ENCODE measurements at places on chromosomes 1 and 21. TPM values are rescaled to one million over a fixed set of nuclear protein-coding genes. Genes with fewer than 3 reads are reported as not detected.

GRCh38 chr1:36174713-36175112 lies 18.8 kb downstream of the MAP7D1 start:
- DNase-seq, result no peak

GRCh38 chr1:150551051-150551783 lies 2.0 kb downstream of the ADAMTSL4 start:
- no peak for DNase-seq

CASZ1 gene
- 1.7 TPM for total RNA-seq

TMPRSS3 gene
- 0.09 TPM for total RNA-seq

DNA sequence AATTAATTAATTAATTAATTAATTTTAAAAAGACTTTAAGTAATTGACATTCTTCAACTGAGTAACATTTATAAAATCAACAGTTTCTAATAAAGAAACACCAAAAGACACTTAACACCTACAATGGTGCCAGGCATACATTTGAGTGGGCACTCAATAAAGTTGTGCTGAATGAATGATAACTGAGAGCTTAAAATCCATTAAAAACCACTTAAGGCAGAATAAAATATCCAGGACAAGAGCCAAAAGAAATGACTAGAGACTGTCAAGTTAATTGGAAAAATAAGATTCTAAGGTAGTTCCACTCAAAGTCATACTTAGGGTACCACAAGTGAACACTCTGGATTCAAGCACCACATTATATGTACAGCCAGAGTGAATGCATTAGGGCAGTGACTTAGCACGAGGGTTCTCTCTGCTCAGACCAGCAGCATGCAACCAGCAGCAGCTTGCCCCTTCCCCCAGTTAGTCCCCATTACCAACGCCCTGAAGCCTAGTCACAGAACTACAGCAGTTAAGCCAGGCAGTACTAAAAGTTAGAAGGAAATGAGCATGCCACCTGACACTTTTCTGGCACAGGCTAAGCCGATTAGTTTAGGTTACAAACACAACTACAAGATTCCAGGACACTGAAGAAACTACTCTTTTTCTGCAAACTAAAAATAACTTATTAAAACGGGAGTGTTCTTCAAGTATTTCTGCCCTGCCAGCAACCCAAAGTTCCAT lies 46.5 kb downstream of the LUZP1 start:
- DNase-seq, result no peak

CD1D gene
- total RNA-seq, result 0.09 TPM

DNA sequence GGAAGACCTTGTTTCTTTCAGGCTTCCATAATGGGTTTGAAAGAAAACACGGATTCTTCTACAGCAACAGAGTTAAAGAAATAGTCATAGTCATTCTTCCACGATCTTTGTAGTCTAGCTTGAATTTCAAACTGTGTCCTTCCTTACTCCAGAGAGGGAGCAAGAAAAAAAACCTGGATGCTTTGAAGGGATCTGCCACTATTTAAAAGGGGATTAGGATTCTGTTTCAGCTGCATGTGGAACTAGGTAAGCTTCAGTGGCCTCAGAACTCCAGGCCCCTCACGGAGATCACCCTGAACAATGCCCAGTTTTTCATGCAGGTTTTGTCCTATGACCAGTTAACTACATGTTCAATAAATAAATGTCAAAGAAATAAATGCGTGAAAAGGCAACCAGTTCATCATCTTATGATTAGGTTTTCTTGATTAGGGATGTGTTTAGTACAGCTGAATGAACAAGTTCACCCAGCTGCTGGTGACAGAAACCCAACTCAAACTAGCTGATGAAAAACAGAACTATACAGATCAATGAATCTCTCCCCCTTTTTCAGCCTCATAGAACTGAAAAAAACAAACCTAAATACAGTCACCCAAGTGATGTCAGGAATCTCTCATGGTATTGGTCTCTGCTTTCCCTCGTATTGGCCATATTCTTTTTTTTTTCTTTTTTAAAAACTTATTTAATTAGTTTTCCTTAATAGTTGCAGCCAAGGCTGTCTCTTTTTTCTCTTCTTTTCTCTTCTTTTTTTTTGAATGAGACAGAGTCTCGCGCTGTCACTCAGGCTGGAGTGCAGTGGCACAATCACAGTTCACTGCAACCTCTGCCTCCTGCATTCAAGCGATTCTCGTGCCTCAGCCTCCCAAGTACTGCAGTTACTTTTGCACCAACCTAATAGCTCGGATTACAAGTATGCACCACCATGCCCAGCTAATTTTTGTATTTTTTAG lies 14.6 kb upstream of the MPZL1 start:
- DNase-seq, result no peak

LCE1C gene
- total RNA-seq, result not detected

- no peak for DNase-seq
Observed at GRCh38 chr1:11100149-11100493, 452 bp upstream of the EXOSC10 start.

ZNF593OS gene
- 1.5 TPM for total RNA-seq

- no peak for DNase-seq
Observed at GRCh38 chr1:30603081-30603858, 120.1 kb downstream of the MATN1 start.

DNA sequence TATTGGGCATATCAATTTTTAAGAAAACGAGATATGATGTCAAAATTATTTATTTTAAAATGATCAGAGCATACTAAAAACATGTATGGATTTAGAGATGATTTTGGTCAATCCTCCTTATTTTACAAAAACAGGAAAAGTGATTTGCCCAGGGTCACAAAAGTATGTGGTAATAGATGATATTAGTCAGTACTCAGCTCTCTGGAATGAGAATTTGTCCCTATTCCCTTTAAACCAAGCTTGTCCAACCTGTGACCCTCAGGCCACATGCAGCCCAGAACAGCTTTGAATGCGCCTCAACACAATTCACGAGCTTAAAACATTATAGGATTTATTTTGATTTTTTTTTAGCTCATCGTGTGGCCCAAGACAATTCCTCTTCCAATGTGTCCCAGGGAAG lies 104.7 kb downstream of the AKT3 start:
- no peak for DNase-seq

TFF2 gene
- not detected for total RNA-seq

TNFRSF4 gene
- total RNA-seq, result not detected

DNA sequence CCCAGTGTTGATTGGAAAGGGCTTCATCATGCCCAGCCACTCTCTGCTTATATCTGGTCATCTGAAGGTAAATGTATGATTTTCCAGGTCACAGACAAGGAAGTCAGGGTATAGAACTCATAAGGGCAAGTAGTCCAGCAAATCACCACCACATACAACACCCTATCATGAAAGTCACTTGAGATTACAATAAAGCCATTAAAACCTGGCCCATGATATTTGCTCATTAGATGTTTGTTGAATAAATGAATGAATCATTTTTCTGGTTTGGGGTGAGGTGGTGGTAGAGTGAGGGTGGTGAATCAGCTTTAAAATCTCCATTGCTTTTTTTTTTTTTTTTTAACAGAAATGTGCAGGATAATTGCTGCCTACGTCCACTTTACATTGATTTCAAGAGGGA lies 91.9 kb downstream of the TGFB2 start:
- no peak for DNase-seq

DNA sequence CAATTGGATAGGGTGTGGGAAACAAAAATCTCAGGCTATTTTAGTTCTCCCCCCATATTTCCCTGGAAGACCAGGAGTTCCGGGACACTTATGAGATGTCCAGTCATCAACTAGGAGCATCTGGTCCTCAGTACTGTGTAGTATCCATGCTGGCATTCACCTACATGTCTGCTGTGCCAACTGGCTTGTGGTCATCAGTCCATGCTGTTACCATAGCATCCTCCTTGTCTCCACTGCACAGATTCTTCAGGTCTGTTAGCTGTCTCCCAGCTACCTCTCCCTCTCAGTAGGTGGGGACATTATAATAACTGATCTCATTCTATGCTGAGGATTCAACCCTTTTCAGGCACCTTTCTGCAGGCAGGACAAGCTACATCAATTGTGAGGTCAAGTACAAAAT lies 302.9 kb downstream of the BARHL2 start:
- DNase-seq, result peak; percentile 72

GRCh38 chr21:46125846-46126301 lies 28.0 kb downstream of the COL6A2 start:
- DNase-seq, result no peak

DNA sequence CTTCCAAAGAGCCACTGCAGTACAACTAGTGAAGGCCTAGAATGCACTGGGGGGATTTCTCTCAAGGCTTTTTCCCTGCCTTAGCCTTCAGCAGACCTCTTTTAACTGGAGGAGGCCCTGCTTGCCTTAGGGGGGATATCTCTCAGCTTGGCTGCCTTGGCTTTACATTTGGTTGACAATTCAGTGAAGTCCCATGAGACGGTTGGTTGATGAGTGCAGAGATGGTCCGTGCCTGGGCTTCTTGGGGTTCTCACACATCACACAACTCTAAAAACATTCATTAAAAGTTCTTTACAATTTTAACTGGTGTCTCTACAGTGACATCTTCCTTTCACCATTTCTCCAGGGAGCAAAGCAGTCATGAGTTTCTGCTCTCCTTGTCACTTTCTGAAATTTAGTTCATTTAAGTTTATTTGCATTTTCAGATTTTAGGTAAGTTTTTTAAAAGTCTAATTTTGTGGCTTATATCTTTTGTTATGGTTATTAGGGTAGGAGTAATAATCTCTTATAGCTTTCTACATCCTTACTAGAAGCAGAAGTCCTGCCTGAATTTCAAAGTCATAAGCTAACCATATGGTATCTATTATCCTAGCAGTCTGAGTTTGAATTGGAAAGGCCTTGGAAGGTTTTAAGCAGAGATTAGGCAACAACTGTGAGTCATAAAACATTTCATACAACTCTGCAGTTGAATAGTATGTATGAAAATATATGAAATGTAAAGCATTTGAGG lies 487.6 kb downstream of the DPYD start:
- DNase-seq, result no peak

TLR5 gene
- total RNA-seq, result 3.3 TPM

SEC16B gene
- 2.4 TPM for total RNA-seq

PADI2 gene
- 2.1 TPM for total RNA-seq

DNA sequence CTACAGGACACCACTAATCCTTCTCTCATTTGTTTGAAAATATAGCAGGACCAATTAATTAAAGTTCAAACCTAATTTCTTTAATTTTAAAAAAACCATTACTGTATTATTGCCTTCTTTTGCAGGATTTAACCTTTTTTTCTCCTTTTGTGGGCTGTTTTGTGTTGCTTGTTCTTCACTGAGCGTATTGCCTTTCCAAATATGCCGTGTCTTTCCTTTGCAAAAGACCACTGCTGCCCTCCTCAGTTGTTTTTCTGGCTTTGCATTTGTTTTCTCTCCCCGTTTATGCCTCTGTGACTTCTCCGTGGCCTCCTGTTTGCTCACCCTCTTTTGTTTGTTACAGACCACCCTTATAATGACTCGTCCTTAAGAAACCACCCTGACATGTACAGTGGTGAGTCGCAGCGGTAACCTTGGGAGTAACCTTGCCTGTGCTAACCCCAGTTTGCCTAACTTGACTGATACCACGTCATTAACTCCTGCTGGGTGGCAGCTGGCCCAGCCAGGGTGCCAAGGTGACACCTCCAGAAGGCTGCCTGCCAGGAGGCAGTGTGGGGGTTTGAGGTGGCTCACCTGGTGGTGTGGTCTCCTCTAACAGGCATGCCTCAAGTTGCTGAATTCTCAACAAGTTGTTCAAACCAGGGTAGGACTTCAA lies 81.1 kb upstream of the CNTN2 start:
- DNase-seq, result no peak

PPIAL4G gene
- total RNA-seq, result 1.3 TPM

PCNX2 gene
- 159 TPM for total RNA-seq

- DNase-seq, result no peak
Observed at GRCh38 chr21:33640697-33641351, 717 bp downstream of the CRYZL1 start.

BEND5 gene
- 17.6 TPM for total RNA-seq

Data from cerebellum (tissue), 4 donors.